ENCODE measurements at places on chromosomes 4 and X.

DNA sequence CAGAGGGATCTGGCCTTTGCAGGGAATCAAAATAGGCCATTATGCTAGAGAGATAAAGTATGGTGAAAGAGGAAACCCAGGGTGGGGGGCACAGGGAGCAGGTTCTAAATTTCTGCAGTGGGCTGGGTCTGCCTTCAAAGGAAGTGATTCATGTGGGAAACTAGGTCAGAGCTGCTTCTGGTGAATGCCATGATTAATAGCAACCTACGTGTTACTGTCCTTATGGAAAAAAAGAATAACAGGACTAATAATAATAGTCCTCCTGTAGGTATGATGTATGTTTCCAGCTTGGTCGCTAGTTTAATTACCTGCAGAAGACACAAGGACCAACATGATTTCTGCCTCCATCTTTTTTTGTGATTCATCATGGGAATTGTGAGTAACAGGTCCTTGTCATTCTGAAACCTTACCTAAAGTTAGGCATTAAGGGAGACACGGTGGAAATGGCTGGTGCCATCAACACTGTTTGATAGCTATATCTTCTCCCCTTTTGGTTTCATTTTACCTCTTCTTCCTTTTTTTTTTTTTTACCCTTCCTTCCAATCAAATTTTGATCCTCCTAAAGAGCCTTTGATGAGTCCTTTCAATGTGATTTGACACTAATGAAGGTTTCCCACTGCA lies 180.4 kb downstream of the CPEB2 start:
- DNase-seq, result no peak

DNA sequence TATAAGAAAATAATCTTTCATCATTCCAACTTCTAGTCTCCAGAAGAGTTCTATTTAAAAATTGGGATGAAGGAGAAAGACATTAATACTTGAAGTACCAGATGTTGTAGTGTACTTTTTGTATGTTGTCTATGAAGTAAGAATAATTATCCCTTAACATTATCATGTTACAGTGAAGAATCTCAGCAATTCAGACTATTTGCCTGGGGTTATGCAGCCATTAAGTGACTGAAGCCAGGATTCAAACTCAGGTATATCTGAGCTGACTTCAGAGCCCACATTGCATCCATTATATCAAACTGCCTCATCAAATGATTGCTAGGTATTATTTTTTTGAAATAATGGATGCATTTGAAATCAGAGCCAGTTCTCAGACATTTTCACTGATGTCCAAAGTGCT lies 76.1 kb upstream of the FHDC1 start:
- DNase-seq, result no peak

DNA sequence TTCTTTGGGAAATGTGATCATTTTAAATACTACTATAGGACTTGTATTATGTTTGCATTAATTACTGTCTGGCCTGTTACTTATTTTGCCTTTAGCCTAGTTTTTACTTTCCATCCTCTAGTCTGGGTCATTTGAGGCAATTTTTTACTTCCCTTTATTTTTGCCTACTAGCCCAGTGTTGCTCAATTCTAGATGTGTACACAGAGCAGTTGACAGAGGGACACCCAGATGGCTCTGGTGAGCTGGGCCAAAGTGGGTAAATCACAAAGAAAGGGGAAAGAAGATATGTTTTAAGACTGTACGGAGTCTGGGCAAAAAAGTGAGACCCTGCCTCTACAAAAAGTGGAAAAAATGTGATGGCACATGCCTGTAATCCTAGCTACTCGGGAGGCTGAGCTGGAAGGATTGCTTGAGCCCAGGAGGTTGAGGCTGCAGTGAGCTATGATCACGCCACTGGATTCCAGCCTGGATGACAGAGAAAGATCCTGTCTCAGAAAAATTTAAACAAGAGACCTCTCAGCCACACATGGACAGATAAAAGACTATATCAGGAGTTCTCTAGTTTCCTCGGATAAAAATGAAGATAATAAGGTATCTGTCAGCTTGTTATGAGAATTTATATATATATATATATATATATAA lies 35.7 kb downstream of the APOO start:
- no peak for DNase-seq

DNA sequence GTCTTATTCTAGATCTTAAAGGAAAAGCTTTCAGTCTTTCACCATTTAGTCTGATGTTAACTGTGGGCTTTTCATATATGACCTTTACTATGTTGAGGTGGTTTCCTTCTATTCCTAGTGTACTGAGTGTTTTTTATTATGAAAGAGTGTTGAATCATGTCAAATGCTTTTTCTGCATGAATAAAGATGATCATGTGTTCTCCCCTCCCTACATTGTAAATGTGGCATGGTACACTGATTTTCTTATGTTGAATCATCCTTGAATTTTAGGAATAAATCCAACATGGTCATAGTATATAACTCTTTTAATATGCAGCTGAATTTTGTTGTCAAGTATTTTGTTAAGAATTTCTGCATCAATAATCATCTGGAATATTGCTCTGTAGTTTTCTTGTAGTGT lies 4.3 kb downstream of the CLGN start:
- DNase-seq, result no peak

DNA sequence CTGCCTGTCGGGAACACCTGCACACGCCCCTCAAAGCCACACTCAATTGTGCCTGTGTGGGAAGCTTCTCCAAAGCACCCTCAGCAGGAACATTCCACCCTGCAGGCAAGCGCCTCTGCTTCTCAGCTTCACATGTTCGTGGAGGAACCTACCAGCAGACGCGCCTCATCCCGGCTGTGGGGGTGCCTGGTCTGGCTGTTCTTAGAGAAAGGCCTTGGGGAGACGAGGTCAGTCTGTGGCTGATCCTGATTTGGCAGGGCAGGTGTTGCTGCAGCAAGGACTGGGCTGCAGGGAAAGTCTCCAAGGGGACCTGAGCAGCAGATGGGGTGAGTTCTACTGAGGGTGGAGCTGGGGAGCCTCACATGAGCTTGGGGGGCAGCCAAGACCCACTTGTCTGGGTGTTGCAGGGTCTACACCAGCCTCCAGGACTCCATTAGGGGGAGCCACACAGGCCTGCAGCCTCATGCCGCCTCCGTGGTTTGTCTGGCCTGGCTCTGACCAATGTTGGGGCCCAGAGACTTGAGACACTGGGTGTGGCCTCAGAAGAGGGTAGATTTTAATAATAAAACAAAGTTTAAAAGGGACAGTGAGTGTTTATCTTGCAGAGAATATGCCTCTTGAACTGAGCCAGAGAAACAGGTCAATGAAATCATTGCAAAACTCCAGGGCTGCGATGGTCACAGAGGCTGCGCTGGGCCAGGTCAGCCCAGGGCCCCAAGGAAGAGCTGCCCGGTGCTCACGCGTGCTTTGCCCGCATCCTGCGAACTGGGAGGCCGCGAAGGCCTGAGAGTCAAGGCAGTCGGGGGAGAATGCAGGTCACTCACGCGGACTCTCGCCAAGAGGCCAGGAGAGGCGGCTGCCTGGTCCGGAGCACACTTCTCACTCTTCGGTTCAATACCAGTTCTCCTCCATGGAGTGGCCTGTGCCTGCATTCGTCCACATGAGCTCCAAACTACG lies 21.1 kb downstream of the RNF212 start:
- no peak for DNase-seq

- no peak for DNase-seq
These were observed 220.7 kb downstream of the ANTXR2 start for GRCh38 chr4:79852305-79852730.

DNA sequence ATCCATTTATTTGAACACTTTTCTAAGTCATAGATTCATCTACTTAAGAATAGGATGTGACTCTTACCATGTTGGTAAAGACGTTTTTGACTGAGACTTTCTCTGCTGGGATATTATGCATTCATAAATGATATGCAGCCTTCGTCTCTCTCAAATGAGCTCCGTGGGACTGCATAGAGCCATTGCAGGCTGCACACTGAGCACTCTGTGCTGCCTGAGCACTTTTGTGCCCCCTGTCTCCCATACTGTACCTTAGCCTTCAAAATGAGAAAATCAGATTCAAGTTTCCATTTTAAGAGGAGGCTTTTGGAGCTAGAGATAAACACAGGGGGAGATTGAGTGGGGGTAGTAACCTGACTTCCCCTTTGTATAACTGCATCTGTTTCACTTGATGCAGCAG lies 433.6 kb downstream of the ZIC3 start:
- DNase-seq, result no peak

- DNase-seq, result no peak
These were observed 568 bp downstream of the CHST7 start for GRCh38 chrX:46573892-46574773.

- no peak for DNase-seq
These were observed 90.0 kb upstream of the EDA2R start for GRCh38 chrX:66728818-66729271.

DNA sequence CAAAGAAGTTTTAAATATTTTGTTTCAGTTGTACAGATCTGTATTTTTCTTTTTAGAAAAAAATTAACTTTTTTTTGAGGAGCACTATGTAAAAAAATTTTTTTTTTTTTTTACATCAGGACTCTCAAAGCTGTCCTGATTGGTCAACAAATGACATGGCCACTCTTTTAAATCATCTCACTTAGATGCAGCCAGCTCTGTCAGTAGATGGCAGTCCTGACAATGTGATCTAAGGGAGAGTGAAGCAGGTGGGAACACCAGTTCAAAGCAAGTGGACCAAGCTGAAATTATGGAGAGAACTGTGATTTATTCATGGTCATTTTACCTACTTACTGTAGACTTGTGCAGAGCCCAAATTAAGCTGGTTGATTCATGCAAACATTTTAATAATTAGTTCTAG lies 174.7 kb upstream of the GPRIN3 start:
- peak; percentile 25 for DNase-seq

DNA sequence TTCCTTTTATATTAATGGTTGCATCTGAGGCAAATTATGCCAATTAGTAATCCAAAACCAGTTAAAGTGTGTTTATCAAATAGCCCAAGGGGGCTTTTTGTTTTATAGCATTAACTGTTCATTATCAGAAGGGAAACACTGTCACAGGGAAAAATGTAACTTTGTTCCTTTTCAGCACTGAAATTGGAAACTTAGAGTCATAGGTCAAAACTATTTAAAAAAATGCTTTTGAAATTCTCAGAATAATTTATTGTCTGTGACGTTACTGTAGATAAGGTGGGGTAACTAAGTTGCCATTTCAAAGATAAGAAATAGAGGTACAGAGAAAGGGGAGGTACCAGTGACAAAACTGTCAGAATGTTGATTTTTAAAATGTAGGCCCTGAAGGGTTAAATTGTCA lies 129.3 kb downstream of the AKAP4 start:
- DNase-seq, result no peak

GRCh38 chrX:123971982-123972381 lies 10.5 kb downstream of the STAG2 start:
- DNase-seq, result no peak

- DNase-seq, result no peak
These were observed 121.2 kb upstream of the TET2 start for GRCh38 chr4:105025263-105026017.

- no peak for DNase-seq
These were observed 124.5 kb upstream of the PLAC1 start for GRCh38 chrX:134782796-134783195.

DNA sequence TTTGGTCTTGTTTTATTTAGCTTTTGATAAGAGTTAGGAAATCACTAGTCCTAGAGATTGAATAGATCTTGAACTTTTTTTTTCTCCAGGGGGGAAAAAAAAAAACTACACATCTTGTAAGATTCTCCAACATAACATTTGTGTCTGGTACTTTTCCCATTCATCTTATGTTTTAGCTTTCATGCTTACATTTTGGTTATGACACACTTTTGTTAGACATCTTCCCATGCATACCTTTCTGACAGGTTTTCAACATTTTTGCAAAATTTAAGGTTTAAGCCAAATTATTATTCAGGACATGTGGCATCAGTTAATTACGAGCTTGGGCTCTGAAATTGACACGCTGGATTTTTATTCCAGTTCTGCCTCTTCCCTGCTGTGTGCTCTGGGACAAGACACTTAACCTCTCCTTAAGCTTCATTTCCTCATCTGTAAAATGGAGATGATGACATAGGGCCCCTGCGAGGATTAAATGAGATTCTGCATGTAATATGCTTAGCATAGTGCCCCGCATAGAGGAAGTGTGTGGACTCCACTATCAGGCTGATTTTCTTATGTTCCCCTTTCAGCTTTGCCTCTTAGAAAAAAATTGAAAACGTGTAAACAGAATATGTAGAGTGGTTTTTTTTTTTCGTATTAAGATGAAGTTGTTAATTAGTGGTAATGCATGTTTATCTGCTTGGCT lies 5.3 kb downstream of the KIT start:
- DNase-seq, result no peak

- no peak for DNase-seq
These were observed 56.7 kb downstream of the HTRA3 start for GRCh38 chr4:8326206-8326605.

- no peak for DNase-seq
These were observed 31.6 kb upstream of the CT47C1 start for GRCh38 chrX:119041175-119041574.

Measured in NCI-H2081 treated with DMSO at 0.1 percent for 48 hours (cell line).